ENCODE measurements at places on chromosomes 11 and 22. TPM values are rescaled to one million over a fixed set of nuclear protein-coding genes. Genes with fewer than 3 reads are reported as not detected.

DAGLA gene
- 0.09 TPM for total RNA-seq

HEPHL1 gene
- total RNA-seq = 0.79 TPM

GPR83 gene
- total RNA-seq = 0.07 TPM

CNGA4 gene
- total RNA-seq = not detected

SOX10 gene
- not detected for total RNA-seq

KRTAP5-11 gene
- total RNA-seq = not detected

CATSPER1 gene
- not detected for total RNA-seq

ZNF280B gene
- total RNA-seq = 1.3 TPM

ASPHD2 gene
- total RNA-seq = 5.4 TPM

PGA5 gene
- total RNA-seq = not detected

MS4A12 gene
- total RNA-seq = not detected

MS4A6A gene
- total RNA-seq = not detected

SNU13 gene
- 139 TPM for total RNA-seq

A4GALT gene
- total RNA-seq = 27.7 TPM

KIF18A gene
- 4.6 TPM for total RNA-seq

IFITM5 gene
- not detected for total RNA-seq

IGSF9B gene
- 0.92 TPM for total RNA-seq

SLC22A8 gene
- total RNA-seq = not detected

LRRC32 gene
- not detected for total RNA-seq

OR51B5 gene
- not detected for total RNA-seq

PANX3 gene
- not detected for total RNA-seq

MOGAT2 gene
- not detected for total RNA-seq

CHEK1 gene
- total RNA-seq = 28.4 TPM

FIBP gene
- total RNA-seq = 143 TPM

KRTAP5-8 gene
- total RNA-seq = not detected

STK33 gene
- 2.4 TPM for total RNA-seq

WBP2NL gene
- total RNA-seq = under 0.01 TPM

GAL3ST1 gene
- total RNA-seq = not detected

PDE3B gene
- total RNA-seq = 1.4 TPM

MAPK11 gene
- total RNA-seq = 7.8 TPM

ARHGEF17 gene
- total RNA-seq = 11.6 TPM

KRTAP5-2 gene
- total RNA-seq = not detected

ENTHD1 gene
- not detected for total RNA-seq

SMTNL1 gene
- total RNA-seq = not detected

CDON gene
- 1.6 TPM for total RNA-seq

RAB36 gene
- 4.7 TPM for total RNA-seq

CD248 gene
- 1.6 TPM for total RNA-seq

MS4A4A gene
- total RNA-seq = not detected

ZP1 gene
- not detected for total RNA-seq

C22orf31 gene
- not detected for total RNA-seq

CCDC73 gene
- 0.19 TPM for total RNA-seq

CBLIF gene
- not detected for total RNA-seq

SAA4 gene
- total RNA-seq = 0.42 TPM

CARNS1 gene
- not detected for total RNA-seq

FGF19 gene
- not detected for total RNA-seq

OVCH2 gene
- 0.28 TPM for total RNA-seq

RFPL1 gene
- not detected for total RNA-seq

NNMT gene
- total RNA-seq = 5.4 TPM

SYT7 gene
- 2.2 TPM for total RNA-seq

TOP3B gene
- 29.1 TPM for total RNA-seq

AIFM3 gene
- total RNA-seq = 0.56 TPM

NLRP10 gene
- total RNA-seq = 0.71 TPM

P2RY6 gene
- 0.21 TPM for total RNA-seq

CCDC116 gene
- total RNA-seq = not detected

AHNAK gene
- 487 TPM for total RNA-seq

OLFML1 gene
- total RNA-seq = not detected

GP1BB gene
- 15.0 TPM for total RNA-seq

All from airway epithelial cell (primary cell).